H1 (cell line): ENCODE measurements at places on chromosomes 5 and 9. TPM values are rescaled to one million over a fixed set of nuclear protein-coding genes. Genes with fewer than 3 reads are reported as not detected.

PPP1R26 gene
- 32.7 and 35.9 TPM in 2 replicates for total RNA-seq

DNA sequence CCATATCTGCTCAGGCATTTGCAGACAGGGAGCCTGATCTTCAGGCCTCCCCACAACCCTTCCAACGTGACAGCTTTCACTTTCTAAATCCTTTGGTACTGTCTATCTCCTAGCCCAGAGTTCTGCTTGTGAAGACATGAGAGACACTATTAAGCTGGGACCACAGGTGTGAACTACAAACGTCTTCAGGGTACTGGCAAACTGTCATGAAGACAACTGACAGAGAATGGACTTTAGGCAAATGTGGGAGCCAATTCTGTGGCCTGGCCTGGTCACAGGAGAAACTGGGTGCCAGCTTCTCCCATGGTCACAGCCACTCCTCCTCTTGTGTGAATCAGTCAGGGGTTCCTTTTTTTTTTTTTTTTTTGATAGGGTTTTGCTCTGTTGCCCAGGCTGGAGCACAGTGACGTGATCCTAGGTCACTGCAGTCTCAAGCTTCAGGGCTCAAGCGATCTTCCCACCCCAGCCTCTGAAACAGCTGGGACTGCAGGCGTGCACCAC, 10.4 kb downstream of the TRIM14 start:
- DNase-seq = no peak

- DNase-seq = no peak
Measured at GRCh38 chr5:139481580-139482049, 943 bp downstream of the STING1 start.

ADAMTS19 gene
- 26.2 and 28.8 TPM in 2 replicates for total RNA-seq

INSL6 gene
- total RNA-seq = not detected in 2 replicates

CDO1 gene
- total RNA-seq = 25.4 and 26.1 TPM in 2 replicates

DNA sequence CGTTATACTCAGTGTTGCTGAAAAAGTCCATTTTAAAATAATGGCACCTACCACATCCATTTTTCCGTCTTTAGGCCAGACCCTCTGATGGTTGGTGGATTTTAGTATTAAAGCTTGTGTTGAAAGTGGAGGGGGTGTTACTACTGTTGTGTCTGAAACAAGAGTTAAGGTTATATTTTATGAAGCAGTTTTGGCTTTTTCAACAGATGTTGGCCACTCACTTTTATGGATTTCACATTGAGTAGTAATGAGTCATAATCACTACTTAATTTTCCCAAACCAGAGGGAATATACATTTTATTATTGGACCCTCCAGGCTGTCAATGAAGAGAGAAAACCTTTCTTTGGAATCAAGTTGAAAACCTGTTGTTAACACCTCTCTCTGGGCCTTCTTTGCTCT, 88.0 kb downstream of the TRIO start:
- DNase-seq = no peak

GRCh38 chr5:33688066-33688465, 203.7 kb downstream of the ADAMTS12 start:
- DNase-seq = no peak

- DNase-seq = no peak
Measured at GRCh38 chr5:147098233-147098790, 136.5 kb upstream of the STK32A start.

DNA sequence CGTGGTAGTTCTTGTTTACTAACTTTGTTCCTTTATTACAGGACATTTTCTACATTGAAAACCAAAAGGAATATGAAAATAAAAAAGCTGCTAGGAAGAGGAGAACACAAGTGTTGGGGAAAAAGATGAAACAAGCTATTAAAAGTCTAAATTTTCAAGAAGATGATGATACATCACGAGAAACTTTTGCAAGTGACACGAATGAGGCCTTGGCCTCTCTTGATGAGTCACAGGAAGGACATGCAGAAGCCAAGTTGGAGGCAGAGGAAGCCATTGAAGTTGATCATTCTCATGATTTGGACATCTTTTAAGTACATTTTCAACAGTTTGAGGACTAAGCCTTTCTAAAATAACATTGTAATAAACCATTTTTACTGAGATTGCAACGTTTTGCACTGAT, 23.8 kb downstream of the PHAX start:
- no peak for DNase-seq

GRCh38 chr9:20508242-20508641, 114.1 kb downstream of the MLLT3 start:
- no peak for DNase-seq

- no peak for DNase-seq
Measured at GRCh38 chr5:113035096-113035495, 58.5 kb downstream of the DCP2 start.

UBLCP1 gene
- total RNA-seq = 40.9 and 43.0 TPM in 2 replicates

GRCh38 chr5:133827830-133828229, 140.6 kb downstream of the C5orf15 start:
- DNase-seq = no peak

- no peak for DNase-seq
Measured at GRCh38 chr5:110439296-110439695, 287.2 kb downstream of the TMEM232 start.
